ENCODE measurements at places on chromosomes 7 and 10.
A peak's percentile ranks its signal among the peaks of the same experiment; 100 is the strongest.

DNA sequence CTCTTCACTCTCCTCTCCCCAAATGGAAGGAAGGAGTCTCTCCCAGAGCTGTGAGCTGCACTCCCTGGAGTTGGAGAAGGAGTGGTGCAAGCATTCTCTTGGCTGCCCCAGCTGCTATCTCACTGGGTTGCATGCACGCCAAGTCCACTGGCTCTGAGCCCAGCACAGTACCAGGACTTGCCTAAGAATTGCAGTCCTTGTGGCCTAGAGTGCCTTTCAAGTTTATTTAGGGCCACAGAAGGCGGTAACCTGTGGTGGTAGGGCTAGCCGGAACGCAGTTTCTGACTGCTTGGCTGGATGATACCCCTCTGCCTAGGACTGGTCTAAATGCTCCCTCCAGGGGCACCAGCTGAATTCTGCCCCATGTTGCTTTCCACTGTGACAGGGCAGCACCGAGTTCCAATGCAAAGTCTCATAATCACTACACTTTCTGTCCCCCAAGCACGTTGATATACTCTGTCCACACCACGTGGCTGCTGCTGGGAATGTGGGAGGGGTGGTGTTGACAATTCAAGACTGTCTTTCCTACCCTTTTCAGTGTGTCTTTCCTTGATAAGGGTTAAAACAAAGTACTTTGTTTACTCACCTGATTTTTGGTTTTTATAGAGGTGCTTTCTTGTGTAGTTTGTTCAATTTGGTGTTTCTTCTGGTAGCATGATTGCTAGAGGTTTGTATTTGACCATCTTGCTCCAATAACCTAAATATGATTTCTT lies 57.0 kb downstream of the PHTF2 start:
- no peak for DNase-seq

GRCh38 chr7:98423043-98423442 lies 22.2 kb upstream of the BAIAP2L1 start:
- DNase-seq = no peak

GRCh38 chr10:69953851-69954250 lies 98.8 kb upstream of the MACROH2A2 start:
- DNase-seq = no peak

GRCh38 chr7:48636391-48637015 lies 287.8 kb upstream of the CDC14C start:
- no peak for DNase-seq

- no peak for DNase-seq
These were observed 87.7 kb upstream of the TMEM168 start for GRCh38 chr7:112877691-112878460.

DNA sequence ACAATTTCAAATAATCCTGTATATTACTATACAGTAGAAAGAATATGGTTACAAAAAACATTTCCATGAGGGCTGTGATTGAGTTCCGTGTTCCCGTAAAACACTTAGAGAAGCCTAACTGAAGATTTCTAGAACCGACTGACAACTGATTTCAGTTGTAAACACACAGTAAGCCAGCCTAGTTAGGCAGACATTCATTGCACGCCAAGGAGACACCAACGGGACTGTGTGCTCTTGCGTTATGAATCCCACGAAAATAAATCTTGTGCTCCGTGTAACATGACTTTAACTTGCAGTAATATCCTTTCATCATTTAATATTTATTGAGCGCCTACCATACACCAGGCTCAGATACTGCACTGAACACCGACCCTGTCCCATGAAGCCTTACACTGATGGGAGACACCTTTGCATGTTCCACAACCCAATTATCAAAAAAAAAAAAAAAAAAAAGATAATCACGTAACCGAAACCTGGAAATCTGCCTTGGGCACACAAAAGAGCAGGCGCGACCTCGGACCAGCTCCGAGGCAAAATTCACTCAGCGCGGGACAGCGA lies 420 bp upstream of the KLHL7 start:
- no peak for DNase-seq

DNA sequence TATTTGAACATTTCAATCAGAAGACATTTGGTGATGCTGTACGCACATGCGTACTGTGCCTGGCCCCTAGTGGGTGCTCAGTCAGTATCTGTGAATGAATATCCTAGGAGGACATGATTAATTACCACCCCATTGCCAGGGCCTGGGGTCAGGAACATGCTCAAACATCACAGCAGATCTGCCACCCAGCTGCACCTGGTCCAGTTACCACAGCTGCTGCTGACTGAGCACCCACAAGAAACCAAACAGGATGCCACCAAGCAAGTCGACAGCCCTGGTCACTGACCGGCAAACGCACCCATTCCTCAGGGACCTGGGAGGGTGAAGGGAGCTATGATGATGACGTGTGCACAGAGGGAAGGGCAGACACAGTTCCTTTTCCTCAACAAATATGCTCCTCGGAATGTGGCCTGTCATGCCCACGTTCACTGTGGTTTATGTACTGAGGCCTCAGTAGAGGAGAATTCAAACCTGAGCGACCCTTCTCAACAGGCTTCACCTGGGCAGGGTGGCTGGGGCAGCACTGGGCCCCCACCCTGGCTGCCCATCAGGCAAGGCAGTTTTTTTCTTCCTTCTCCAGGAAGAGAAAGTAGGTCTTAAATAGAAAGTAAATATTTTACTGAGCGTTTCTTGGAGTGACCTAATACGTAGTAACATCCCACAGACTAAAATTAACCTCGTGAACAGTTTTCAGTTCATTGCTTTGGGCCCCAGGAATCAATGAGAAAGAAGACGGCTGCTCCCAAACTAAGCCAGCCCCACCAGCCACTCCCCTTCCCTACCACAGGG lies 13.4 kb downstream of the CTBP2 start:
- DNase-seq = no peak

- peak; percentile 50 for DNase-seq
These were observed 11.5 kb upstream of the DLD start for GRCh38 chr7:107879400-107880035.

GRCh38 chr10:129875993-129876726 lies 87.9 kb downstream of the EBF3 start:
- no peak for DNase-seq

GRCh38 chr7:94206295-94206694 lies 188.4 kb upstream of the COL1A2 start:
- DNase-seq = no peak

- DNase-seq = no peak
These were observed 1212.4 kb upstream of the PHF14 start for GRCh38 chr7:9761224-9761623.

GRCh38 chr10:92290076-92290836 lies 622 bp downstream of the CPEB3 start:
- DNase-seq = peak; percentile 16

DNA sequence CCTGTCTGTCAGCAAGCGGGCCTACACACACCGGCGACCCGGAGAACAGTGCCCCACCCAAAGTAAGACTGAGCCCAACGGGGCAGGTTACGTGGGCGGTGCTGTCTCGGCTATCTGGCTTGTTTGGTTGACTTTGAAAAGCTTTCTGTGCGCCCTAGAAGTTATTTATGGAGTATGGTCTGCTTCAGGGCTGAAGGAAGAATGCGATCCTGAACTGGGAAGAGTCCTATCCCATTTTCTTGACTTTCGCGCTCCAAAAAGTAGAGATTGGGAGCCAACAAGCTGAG lies 1.5 kb downstream of the INA start:
- no peak for DNase-seq

DNA sequence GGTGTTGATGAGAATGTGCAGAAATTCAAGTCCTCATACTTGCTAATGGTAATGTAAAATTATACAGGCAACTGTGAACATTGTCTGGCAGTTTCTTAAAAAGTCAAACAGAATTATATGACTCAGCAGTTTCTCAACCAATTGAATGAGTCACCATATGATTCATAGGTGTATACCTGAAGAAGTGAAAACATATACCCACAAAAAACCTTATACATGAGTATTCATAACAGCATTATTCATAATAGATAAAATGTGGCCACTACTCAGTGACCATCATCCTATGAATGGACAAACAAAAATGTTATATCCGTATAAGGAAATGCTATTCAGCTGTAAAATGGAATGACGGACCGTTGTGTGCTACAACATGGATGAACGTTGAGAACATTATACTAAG lies 253.5 kb downstream of the MALRD1 start:
- no peak for DNase-seq

DNA sequence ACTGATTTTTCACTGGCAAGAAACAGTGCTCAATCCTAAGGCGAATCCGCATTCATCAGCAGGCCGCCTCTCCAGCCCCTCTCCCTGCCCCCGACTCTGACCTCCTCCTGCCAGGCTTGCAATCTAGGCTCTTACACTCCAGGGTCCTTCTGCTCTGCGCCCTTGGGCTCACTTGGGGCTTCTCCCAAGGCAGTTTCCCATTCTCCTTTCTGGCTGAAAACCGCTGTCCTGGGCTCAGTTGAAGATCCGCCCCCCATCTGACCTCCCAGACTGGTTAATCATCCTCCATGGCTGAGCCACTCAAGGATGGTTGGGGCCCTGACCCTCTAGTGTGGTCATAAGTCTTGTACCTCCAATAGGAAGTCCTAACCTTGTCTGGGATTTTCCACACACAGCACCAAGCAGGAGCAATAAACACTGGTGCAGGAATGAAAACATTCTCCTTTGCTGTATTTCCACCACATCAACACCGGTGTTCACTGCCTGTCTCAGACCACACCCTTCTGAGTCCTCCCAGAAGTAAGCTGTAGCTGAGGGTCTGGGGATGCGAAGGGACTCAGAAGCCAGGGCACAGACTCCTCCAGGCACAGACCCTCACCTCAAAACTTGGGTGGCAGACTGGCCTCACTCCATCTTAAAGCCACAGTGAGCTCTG lies 42.4 kb downstream of the TNS3 start:
- no peak for DNase-seq

DNA sequence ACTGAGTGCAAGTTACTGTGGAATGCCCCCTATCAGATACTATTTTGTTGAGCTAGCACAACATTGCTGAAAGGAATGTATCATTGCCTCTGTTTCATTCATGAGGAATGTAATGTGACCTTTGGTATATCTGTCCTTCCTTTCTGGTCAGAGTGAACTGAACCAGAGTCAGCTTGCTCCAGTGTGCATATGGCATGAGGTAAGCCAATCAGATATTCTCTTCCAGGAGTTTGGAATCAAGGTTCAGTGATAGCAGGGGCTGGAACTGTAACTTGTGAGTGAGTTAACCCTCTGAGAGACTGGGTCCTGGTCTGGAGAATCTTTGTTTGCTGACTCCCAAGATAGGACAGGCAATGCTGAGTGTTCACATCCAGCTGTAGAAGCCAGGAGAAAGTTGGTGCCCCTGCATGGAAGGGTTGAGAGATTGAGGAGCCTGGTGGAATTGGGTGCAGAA lies 45.3 kb upstream of the OSBPL3 start:
- DNase-seq = no peak

- DNase-seq = no peak
These were observed 136.8 kb downstream of the PTN start for GRCh38 chr7:137206770-137207169.

GRCh38 chr7:40569326-40569725 lies 434.5 kb downstream of the SUGCT start:
- DNase-seq = no peak

GRCh38 chr7:21886396-21886795 lies 59.3 kb downstream of the CDCA7L start:
- DNase-seq = no peak

DNA sequence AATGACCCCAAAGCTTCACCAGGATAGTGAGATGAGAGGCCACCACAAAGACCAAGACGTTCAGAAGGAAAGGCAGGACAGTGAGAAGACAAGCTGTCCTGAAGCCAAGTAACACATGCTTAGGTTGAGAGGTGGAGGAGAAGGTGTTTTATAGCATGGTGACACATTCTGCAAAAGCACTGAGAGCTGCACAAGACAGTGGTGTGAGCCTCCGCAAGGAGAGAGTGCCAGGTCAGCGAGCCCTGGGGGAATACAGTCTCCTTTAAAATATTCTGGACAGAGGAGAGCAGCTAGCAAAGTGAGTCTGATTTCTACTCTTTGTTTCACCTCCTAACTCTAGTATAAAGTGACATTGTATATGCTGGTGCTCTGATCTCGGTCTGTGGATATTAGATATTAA lies 68.0 kb upstream of the VKORC1L1 start:
- no peak for DNase-seq

DNA sequence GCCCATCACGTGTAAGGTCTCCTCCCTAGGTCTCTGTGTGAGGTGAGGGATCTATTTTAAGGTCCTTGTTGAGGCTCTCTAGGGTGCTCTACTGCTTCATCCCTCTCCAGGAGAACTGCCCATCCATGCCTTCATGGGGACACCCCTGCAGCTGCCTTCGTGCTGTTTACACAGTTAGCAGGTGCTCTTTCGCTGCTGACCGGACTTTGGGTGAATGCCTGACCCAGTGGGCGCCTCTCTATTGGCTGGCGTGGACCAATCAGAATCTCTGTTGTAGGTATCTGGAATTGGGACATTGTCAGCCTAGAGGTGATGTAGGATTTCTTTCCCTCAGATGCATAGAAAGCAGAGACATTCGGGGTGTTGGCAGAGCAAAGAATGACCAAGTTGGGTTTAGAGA lies 38.7 kb upstream of the HMX3 start:
- no peak for DNase-seq

DNA sequence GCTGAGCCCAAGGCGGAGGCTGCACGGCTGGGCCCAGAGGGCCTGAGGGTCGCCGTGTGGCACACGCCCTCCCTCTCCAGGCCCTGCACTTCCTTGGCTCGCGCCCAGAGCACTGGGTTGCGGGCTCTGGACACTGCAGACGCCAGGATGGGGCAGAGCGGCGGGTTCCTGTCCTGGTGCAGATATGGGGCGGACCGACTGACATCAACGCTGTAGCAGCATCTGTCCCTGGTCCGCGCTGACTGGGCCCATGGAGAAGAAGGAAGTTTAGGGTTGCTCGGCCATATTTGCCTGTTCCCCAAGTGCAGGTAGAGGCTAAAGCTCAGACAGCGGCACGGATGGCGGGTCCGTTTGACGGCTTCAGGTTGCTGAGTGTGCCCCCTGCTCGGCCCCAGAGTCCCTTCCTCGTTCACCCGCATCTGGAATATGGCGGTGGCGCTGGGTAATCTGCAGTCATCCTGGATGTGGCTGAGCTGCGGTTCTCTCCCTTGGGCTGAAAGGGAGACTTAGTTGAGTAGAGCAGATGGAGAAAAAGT lies 116.1 kb downstream of the OR13A1 start:
- no peak for DNase-seq

DNA sequence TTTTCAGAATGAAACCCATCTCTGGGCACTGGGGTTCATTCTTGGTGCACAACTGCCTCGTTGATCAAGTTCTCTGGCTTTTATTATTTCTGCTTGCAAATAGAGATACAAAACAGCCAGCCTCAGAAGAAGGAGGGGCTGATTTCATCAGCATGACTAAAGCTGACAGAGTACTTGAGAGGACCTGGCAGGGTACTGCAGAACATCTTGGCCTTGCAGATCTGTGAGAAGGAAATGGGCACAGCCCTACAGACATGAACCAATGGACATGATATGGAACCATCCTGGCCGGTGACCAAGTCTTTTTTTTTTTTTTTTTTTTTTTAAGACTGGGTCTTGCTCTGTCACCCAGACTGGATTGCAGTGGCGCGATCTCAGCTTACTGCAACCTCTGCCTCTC lies 240.6 kb downstream of the VTI1A start:
- no peak for DNase-seq

- DNase-seq = no peak
These were observed 16.6 kb downstream of the GNAI1 start for GRCh38 chr7:80151274-80151665.

All from NCI-H1105 (cell line).